ENCODE measurements at places on chromosomes 13 and 19.

DNA sequence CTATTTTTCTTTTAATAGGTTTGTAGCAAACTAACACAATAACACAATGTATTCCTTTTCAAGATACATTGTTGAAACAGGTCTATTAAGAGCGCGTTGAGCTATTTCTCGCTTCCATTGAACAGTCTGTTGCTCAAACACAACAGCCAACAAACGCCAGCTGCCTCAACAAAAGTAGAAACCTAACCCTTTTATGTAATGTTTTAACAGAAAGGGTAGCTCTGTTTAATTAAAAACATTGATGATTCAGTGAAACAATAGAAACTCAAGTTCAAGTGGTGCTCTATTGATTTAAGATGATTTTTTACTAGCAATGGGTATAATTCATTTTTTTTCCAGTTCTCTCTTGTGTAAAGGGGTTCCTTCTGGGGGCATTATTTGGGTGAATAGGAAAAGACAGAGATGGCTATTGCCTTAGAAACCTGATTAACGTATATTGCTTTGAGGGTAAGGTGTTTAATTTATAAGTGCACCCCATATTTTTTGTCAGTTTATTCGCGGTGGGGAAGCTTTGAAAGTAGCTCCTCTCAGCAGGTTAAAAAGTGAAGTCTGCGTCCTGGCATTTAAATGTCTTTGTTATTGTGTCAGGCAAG, 14.9 kb downstream of the ZIC2 start:
- peaks cover 18% of the 10 kb centered on the region for H3K4me1 ChIP-seq
- H3K4me3 ChIP-seq: no peak overlapping the region
- H3K27ac ChIP-seq: no peak overlapping the region
- peaks cover 70% of the 10 kb centered on the region for H3K27me3 ChIP-seq
- H3K36me3 ChIP-seq: peaks cover 15% of the 10 kb centered on the region

GRCh38 chr19:13869281-13869680, 7.7 kb upstream of the NANOS3 start:
- no peaks in the 10 kb centered on the region for H3K27me3 ChIP-seq

DNA sequence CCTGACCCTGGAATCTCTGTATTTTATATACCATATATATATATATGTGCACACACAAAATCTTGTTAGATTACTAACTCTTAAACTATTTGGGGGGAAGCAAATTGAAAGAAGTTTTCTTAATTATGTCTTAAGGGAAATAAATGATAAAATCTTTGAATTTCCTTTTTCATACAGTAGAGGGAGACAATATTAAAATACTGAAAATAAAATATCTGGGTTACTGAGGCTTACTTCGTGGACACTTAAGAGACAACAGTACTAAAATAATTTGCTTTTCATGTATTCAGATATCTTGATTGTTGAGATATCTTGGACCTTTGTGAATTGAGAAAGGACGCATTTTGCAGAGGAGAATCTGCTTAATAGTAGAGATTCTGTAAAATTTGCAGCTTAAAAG, 17.0 kb downstream of the SUGT1 start:
- H3K4me1 ChIP-seq: peaks cover 7% of the 10 kb centered on the region
- no peak overlapping the region for H3K4me3 ChIP-seq
- peaks cover 12% of the 10 kb centered on the region for H3K36me3 ChIP-seq
- H3K27ac ChIP-seq: no peak overlapping the region

DNA sequence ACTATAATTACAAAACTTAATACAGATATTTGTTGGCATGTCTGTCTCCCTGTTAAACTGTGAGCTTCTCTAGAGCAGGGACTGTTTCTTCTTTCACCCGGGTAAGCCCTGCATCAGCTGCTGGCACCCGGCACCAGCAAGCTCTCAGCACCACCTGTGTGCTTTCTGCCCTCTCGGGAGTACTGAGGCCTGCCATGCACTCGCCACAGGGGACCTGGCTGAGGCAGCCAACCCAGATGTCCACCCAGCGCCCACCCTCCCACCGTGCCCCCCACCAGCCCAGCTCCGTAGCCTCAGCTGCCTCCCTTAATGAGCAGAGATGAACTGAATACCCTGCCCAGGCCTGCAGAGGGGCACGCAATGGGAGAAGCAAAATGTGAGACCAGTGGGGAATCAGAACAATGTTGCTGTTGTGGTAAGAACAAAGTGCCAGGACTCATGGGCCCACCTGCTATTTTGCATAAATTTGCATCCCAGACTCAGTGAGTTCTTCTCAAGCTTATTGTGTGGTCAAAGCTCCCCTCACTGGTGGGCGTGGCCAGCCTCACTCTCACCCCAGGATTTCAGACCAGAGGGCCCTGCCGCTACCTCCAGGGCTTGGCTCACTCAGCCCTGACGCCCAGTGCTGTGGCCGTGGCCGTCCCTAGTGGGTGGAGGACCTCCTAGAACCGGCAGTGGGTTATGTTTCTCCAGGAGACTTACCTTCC, 14.6 kb upstream of the SERPINE3 start:
- no peaks in the 10 kb centered on the region for H3K36me3 ChIP-seq
- no peaks in the 10 kb centered on the region for H3K4me1 ChIP-seq
- no peak for DNase-seq
- H3K27ac ChIP-seq: no peak overlapping the region
- no peak overlapping the region for H3K4me3 ChIP-seq
- peaks cover 3% of the 10 kb centered on the region for H3K27me3 ChIP-seq

- H3K36me3 ChIP-seq: no peaks in the 10 kb centered on the region
- peaks cover 7% of the 10 kb centered on the region for H3K4me1 ChIP-seq
- DNase-seq: no peak
- no peak overlapping the region for H3K27ac ChIP-seq
- peaks cover 14% of the 10 kb centered on the region for H3K27me3 ChIP-seq
- no peak overlapping the region for H3K4me3 ChIP-seq
Observed at GRCh38 chr19:49223472-49223871, 65.9 kb downstream of the TRPM4 start.
